Kidney epithelial cell (primary cell): ENCODE measurements at places on chromosomes 2 and 18.

- no peak for DNase-seq
These were observed 690.9 kb upstream of the TMEFF2 start for GRCh38 chr2:192885569-192886160.

GRCh38 chr18:23238152-23238531 is 102.9 kb downstream of the CABLES1 start:
- no peak for DNase-seq

- DNase-seq: no peak
These were observed 59.8 kb downstream of the USP34 start for GRCh38 chr2:61411109-61411508.

DNA sequence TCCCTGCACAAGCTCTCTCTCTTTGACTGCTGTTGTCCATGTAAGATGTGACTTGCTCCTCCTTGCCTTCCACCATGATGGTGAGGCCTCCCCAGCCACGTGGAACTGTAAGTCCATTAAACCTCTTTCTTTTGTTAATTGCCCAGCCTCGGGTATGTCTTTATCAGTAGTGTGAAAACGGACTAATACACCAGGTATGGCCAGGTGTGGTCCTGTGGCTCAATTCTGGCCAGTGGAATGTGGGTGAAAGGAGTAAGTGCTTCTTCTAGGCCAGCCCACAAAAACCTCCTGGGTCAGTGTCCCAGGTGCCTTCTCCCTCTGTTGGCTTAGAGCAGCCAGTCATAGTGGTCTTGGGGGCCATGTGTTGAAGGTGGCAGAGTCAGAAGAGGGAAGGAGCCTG is 57.0 kb downstream of the PRKCE start:
- DNase-seq: no peak

DNA sequence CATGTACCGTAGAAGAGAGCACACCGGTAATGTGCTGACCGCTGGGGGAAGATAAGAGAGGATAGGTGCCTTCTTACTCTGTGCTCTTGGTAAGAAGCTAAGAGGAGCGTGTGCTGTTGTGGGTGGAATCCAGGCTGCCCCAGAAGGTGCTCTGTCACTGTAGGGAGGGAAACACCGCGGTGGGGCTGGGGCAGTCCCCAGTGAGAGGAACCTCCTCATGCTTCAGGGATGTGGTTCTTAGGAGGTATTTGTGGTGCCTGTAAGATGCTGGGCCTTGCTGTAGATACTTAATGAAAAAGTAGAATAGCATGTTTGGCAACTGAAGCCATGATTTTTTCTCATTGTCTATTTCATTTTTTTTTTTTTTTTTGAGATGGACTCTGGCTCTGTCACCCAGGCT is 1.1 kb downstream of the COLEC11 start:
- no peak for DNase-seq

DNA sequence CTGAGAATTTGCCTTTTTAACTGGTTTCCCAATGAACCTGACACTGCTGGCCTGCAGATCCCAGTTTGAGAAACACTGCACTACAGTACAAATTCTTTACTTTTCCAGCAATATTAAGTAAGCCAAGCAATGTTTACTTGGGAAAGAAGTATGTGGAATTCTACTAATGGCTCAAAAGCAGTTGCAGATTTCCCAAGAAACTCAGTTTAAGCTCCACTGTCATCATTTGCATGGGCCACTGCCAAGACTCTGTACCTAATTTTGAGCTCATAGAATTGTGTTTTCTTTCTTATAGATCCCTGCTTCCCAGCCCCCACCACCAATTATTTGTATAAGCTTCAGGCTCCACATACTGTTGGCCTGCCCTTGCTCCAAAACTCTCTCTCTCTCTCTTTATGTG is 676.1 kb downstream of the RNF144A start:
- no peak for DNase-seq

GRCh38 chr18:13446024-13446423 is 227.5 kb downstream of the LDLRAD4 start:
- no peak for DNase-seq

- DNase-seq: no peak
These were observed 31.0 kb downstream of the GAD1 start for GRCh38 chr2:170847716-170848115.

DNA sequence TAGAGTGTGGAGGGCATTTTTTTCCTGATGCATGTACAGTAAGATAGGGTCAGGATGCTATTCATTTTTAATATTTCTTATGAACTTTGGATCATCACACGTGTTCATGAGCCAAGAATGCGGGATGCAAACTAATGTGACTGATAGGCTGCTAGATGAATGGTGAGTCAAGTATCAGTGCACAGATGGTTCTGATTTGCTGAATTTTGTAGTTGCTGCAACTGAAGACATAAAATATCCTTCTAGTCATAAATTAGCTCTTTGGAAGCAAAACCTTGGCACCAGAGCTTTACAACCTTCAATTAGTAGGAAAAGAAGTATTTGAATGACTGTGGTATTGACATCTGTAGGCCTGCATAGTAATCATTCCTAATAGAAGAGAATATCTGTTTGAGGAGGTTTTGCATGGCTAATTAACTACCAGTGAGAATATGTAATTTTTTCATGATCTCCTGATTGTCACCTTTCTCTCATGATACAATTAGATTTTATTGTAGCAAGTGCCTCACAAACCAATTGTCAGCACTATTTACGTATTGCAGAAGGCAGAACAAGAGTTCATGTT is 94.0 kb downstream of the VRK2 start:
- no peak for DNase-seq

- no peak for DNase-seq
These were observed 112.0 kb upstream of the PKDCC start for GRCh38 chr2:41935825-41936224.

DNA sequence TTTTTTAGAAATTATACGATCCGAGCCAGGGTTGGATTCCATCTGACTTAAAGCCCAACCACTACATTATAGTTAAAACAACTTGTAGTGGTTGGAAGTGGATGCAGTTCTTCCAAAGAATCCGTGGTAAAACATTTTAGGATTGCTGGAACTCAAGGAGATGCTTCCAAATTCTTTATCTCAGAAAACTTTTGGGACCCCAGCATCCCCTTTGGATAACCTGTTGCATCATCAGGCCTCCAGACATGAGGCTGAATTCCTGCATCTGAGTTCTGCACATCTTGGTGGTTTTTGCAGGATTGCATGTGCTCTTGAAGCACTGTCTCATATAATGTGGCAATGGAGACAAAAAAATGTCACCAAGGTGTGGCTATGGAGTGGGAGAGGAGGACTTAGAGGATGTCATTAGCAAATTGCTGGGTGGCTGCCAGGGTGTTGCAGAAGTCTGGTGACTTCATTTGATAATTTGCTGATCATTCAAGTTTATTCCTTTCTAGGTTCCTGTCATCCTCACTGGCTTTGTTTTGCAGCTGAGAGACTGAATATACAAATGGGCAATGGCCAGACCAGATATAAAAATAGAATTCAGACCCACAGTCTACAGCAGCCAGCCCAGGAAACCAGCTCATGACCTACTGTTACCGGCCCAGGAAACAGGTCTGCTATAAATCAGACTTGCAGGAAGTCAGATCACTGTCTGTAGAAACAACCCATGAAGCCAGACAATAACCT is 207.7 kb downstream of the BCL2 start:
- no peak for DNase-seq

DNA sequence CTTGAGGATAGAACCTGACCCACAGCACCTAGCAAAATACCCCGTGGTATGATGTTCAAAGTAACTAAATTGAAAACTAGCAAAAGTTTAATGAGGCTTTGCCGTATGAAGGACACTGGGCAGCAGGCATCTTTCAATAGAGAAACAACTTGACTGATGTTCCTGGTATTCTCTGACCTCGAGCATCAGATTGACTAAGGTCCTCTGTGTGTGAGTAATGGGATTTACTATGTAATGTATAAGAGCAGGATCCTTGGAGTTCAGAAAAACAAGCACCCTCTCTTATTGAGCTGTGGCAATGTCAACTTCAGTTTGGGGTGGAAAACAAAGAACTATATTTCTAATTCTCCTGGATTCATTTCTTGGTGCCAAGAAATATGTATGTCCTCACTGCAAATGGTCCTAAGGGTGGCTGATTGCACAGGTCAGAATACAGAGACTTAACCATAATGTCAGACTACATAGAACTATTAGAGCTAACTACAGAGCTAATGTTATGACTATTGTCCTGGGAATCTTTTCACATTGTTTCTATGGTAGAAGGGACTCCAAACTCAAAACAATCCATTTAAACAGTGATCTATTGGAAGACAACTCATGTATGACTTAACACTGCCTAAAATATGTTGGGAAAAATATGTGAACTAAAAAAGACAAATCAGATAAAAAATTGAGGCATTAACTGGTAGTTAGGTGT is 4.4 kb downstream of the TNFAIP6 start:
- DNase-seq: peak; percentile 54

- no peak for DNase-seq
These were observed 27.9 kb downstream of the AOX1 start for GRCh38 chr2:200613692-200614091.

- DNase-seq: no peak
These were observed 86.9 kb downstream of the LIMS1 start for GRCh38 chr2:108621087-108621559.

GRCh38 chr2:168723275-168723899 is 79.0 kb upstream of the NOSTRIN start:
- no peak for DNase-seq

GRCh38 chr2:164882276-164882675 is 40.7 kb upstream of the COBLL1 start:
- DNase-seq: no peak

GRCh38 chr2:175218551-175218950 is 37.0 kb upstream of the ATP5MC3 start:
- DNase-seq: no peak

GRCh38 chr2:222887124-222887523 is 26.3 kb downstream of the ACSL3 start:
- DNase-seq: no peak

DNA sequence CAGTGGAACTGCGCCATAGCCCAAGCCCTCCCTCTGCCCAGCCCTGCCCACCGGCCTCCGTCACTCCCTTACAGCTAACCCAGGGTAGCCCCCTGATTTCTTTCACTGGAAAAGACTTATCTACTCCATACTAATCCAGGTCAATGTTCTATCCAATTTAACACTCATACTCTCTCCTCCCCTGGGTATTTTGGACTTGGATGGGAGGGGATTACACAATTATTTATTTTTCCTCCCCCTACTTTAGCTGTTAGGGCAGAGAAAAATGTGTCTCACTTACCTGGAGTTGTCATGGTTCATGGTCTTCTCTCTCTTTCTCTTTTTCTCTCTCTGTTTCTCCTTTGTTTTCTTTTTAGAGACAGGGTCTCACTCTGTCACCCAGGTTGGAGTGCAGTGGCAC is 100.6 kb upstream of the ST8SIA3 start:
- no peak for DNase-seq

- no peak for DNase-seq
These were observed 47.3 kb upstream of the B3GNT7 start for GRCh38 chr2:231348173-231348572.

DNA sequence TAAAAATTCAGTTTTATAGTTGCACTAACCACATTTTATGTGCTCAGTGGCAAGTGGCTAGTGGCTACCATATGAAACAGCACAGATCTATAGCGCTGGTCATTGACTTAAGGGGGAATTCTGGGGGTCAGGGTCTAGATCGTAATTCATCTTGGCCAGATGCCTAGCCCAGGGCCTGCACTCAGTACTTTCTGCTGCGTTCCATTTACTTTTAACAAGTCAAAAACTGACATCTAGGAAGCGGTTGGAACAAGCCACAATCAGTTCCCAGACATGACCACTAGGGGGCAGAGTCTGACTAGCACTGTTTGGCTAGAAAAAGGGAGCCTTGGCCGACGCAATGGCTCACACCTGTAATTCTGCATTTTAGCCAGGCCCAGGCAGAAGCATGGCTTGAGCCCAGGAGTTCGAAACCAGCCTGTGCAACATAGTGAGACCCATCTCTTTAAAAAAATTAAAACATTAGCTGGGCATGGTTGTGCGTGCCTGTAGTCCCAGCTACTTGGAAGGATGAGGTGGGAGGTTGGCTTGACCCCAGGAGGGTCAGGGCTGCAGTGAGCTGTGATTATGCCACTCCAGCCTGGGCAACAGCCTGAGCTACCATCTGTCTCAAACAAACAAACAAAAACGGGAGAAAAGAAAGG is 9.0 kb upstream of the TMBIM1 start:
- peak; percentile 45 for DNase-seq

GRCh38 chr2:219002395-219003266 is 9.4 kb upstream of the CRYBA2 start:
- DNase-seq: no peak

- DNase-seq: no peak
These were observed 21.8 kb upstream of the RPIA start for GRCh38 chr2:88669482-88670214.

DNA sequence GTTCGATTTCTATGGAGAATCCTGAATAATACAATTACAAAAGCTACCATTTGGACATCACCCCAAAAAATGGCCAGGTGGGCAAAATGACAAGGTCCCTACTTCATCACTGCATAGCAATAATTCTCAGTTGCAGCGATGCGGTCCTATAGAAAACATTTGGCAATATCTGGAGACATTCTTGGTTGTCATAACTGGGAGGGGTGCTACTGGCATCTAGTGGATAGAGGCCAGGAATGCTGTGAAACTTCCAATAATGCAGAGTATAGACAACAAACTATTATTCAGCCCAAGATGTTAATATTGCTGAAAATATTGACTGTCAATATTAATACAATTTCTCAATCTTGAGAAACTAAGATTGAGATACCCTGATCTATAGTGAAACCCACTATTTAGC is 637.8 kb upstream of the PKDCC start:
- no peak for DNase-seq

DNA sequence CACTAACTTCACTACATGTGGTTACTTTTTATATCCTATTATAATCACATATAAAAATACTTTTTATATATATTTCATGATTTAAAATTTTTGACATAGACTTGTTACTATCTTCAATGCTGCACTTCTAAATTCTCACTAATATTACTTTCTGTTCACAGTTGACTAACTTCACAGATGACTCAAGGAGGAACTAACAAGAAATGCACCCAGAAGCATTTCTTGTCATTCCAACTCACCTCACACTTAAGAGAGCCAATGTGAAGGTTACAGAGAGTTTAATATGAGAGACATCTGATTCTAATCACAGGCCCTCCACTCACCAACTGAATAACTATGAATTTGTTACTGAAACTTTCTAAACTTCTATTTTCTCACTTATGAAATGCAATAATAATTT is 399.8 kb upstream of the SLC8A1 start:
- DNase-seq: peak; percentile 37

DNA sequence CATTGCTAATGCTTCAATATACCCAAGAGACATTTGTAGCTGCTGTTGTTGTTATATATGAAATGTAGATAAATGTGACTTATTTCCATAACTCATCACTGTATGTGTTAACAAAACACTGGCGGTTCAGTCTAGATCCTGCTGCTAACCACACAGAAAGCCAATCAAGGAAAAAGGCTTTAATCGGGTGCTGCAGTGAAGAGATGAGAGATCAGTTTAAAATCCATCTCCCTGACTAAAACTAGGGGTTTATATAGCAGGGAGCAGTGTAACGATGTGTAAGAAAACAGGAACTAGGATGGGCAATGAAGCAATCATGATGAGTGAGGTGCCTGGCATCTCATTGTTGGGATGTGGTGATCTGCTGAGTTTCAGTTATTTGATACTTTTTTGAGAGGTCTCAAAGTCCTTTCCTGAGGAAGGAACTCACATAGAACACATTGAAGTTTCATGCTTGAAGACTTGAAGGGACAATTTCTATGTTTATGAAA is 677.7 kb upstream of the CDH7 start:
- no peak for DNase-seq

GRCh38 chr18:79384151-79384807 is 11.5 kb upstream of the NFATC1 start:
- no peak for DNase-seq

- DNase-seq: no peak
These were observed 38.2 kb downstream of the CERS6 start for GRCh38 chr2:168494190-168494711.
